Cardiac septum (tissue), 1 donor: ENCODE measurements at places on chromosomes 5 and 9.

- no peak for DNase-seq
These were observed 3.4 kb upstream of the SLC46A2 start for GRCh38 chr9:112894041-112894440.

DNA sequence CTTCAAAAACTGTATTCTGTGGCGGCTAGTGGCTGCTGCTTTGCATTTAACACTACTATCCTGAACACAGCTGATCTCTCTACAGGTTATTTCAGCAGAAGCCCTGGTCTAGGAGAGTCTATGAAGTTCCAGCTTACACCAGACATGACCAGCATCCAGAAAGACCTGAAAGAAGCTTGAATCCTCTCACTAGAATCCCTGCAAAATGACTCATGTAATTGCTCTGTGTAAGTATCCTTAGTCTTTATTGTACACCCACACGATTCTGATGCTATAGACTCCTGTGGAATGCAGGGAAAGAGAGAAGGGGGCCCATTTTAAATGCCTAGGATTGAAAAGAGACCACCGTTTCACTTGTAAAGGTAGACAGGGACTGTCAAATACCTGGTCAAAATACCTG lies 859 bp upstream of the GRIA1 start:
- DNase-seq: no peak

- DNase-seq: no peak
These were observed 334.1 kb downstream of the RFX3 start for GRCh38 chr9:3191715-3192114.

GRCh38 chr9:92749934-92750315 lies 14.7 kb downstream of the BICD2 start:
- no peak for DNase-seq

- no peak for DNase-seq
These were observed 30.2 kb downstream of the LRRTM2 start for GRCh38 chr5:138844812-138845513.

- no peak for DNase-seq
These were observed 129.6 kb upstream of the HMHB1 start for GRCh38 chr5:143682246-143682905.
